ENCODE measurements at places on chromosomes 2 and 18. TPM values are rescaled to one million over a fixed set of nuclear protein-coding genes. Genes with fewer than 3 reads are reported as not detected.

- no peak for DNase-seq
These were observed 139.9 kb upstream of the MAPRE2 start for GRCh38 chr18:34901299-34901698.

- no peak for DNase-seq
These were observed 93.9 kb upstream of the LTBP1 start for GRCh38 chr2:32852856-32853255.

GRCh38 chr2:43495727-43496126, 100.1 kb downstream of the THADA start:
- DNase-seq, result peak; percentile 5

DNA sequence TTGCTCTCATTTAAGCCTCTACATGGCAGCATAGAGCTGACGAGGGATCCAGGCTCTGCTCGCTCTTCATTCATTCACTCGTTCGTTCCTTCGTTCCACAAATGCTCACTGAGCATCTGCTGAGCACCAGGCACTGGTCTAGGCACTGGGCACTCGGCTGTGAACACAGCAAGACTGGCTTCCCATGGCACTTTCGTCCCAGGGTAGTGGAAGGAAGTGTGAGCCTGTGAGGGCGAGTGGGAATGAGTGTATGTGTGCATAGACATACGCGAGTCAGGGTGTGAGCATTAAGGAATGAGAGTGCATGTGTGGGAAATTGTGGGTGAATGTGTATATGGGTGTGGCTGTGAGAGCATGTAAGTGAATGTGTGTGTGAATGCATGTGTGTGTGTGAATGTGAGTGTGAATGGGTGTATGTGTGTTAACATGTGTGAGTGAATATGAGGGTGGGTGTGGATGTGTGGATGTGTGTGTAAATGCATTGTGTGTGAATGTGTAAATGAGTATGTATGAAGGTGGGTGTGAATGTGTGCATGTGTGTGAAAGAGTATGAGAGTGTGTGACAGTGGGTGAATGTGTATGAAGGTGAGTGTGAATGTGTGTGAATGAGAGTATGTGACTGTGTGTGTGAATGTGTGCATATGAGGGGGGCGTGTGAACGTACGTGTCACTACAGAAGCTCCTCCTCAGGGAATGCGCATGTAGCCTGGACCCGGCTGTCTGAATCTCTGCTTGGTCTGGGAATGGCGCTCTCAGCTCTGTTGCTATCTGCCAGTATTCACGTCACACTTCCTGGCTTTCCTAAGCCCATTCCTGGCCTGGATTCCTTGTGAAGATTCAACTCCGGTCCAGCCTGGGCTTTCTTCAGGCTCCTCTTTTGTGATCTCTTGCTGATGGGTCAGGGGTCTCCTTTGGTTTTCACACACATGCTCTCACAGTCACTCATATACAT, 28.8 kb downstream of the SNORC start:
- peak; percentile 48 for DNase-seq

- DNase-seq, result no peak
These were observed 196.7 kb upstream of the EPC2 start for GRCh38 chr2:148447877-148448276.

GRCh38 chr2:194765723-194766122, 891.3 kb upstream of the SLC39A10 start:
- DNase-seq, result no peak

DNA sequence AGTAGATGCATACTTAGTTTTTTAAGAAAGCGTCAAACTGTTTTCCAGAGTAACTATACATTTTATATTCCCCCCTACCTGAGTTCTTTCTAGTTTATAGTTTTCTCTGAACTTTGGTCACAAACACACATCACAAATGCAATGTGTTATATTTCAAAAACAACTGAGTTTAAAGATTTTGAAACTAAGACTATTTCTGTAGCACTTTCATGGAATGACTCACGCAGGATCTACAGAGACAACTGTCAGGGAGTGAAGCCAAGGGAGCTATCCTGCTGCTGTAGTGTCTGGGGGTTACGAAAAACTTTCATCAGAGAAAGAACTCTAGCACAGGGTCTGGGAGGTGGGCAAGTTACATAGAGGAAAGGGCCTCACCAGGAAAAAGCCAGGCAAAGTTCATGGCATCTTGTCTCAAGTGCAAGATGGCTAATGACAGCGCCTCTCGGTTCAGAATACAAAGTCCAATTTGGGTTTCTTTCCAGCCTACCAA, 66.8 kb downstream of the UXS1 start:
- DNase-seq, result no peak

DNA sequence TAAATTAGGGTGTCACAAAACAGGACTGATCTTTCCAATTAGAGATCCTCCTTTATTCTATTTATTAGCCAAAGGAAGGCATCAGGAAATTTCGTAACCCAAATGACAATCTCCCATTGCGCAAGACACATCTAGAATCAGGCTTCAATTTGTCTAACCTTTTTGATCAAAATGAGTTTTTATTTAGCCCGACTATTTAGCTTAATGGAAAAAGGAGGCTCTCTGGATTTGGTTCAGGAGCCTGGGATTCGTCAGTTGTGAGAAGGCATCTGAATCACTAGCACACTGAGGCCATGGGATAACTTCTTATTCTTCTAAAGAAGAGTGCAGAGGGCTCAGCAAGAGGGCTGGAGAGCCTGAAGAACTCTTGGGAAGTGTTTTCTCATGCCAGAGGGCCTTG, 332.1 kb upstream of the ETAA1 start:
- DNase-seq, result no peak

DNA sequence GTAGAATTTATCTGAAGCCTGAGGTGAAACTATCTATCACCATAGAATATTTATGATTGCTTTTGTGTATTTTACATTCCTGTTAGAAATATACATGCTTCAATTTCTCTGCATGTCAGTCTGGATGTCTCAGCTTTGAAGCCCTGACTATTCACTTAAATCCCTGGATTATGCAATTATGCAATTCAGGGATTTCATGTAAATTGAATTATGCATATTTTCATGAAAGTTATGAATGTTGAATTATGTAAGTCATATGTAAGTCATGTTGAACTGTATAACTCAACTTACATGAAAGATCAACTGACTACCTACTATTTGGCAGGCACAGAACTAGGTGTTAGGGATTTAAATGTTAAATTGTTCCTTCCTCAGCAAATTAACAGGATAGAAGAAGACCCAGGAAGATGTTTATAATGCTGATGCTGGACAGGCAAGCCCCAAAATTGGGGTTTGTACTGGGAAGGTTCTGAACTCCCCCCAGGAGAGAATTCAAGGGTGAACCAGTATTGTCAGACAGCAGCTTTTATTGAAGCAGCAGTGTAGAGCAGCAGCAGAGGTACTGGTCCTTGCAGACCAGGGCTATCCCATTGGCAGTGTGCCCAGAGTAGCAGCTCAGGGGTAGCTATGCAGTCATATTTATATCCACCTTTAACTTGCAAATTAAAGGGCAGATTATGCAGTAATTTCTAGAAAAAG, 236.5 kb downstream of the ZNF804A start:
- DNase-seq, result peak; percentile 9

GRCh38 chr2:129757366-129757914, 222.0 kb upstream of the RAB6C start:
- DNase-seq, result no peak

DNA sequence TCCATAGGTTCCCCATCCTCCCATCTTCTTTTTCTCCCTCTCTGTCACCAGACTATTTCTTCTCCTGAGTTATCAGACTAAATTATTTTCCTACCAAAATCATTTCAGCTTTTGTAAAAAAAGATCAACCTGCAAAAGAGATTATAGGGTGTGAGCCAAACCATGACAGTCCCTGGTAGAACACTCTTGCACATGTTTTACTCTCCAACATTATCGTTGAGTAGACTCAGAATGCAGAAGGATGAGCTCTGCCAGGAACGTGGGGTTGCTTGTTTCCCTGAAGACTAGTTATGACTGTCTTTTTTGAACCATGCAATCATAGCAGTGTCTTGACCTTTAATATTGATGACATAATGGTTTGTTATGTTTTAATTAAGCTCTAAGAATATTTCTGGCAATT, 360.1 kb upstream of the VWC2L start:
- DNase-seq, result no peak

- DNase-seq, result no peak
These were observed 90.5 kb downstream of the NXPH2 start for GRCh38 chr2:138689705-138690104.

DNA sequence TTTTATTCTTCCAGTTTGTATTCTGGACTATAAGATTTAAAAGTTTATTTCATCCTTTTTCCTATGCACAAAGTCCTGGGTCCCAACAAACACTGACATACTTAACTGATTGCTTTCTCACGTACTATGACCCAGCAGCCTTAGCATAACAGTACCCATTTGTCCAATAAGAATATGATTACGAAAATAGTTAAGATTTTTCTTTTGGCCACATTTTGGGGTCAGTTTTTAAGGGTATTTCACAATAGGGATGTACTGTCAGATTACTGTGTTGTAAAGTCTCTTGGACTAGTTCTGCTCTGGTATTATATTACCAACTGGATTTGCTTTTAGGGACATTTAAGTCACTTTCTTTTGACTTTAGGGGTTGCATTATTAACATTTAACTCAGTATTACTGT, 46.1 kb downstream of the TTC39C start:
- DNase-seq, result no peak

DNA sequence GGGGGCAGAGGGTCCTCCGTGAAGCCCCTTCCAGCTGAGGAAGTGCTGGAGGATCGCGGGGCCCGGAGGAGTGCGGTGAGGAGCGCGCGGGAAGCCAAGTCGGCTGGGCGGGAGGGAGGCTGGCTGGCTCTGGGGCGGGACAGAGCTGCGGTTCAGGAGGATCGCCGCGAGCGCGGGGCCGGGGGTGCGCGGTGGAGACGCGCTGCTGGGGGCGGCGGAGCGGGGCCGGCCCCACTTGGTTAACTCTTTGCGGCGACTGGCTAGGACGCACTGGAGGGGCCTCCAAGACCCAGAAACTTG, 464 bp downstream of the CYBRD1 start:
- peak; percentile 49 for DNase-seq

- no peak for DNase-seq
These were observed 6.9 kb downstream of the GDF7 start for GRCh38 chr2:20673686-20674308.

DNA sequence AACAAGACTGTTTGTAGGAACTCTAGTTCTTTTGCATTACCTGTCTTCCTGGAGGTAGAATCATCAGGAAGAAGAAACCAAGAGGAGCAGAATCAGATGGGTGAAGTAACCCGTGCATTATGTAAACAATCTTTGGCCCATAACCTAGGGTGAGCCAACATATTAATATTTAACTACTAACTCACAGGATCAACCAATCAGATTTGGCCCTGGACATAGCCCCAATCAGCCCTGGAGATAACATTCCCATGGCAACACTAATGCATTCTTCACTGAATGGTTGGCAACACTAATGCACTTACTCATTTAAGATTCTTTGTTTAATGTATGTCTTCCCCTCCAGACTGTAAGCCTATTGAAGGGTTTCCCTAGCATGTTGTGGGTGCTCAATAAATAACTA, 72.0 kb upstream of the CTAGE1 start:
- peak; percentile 75 for DNase-seq

DNA sequence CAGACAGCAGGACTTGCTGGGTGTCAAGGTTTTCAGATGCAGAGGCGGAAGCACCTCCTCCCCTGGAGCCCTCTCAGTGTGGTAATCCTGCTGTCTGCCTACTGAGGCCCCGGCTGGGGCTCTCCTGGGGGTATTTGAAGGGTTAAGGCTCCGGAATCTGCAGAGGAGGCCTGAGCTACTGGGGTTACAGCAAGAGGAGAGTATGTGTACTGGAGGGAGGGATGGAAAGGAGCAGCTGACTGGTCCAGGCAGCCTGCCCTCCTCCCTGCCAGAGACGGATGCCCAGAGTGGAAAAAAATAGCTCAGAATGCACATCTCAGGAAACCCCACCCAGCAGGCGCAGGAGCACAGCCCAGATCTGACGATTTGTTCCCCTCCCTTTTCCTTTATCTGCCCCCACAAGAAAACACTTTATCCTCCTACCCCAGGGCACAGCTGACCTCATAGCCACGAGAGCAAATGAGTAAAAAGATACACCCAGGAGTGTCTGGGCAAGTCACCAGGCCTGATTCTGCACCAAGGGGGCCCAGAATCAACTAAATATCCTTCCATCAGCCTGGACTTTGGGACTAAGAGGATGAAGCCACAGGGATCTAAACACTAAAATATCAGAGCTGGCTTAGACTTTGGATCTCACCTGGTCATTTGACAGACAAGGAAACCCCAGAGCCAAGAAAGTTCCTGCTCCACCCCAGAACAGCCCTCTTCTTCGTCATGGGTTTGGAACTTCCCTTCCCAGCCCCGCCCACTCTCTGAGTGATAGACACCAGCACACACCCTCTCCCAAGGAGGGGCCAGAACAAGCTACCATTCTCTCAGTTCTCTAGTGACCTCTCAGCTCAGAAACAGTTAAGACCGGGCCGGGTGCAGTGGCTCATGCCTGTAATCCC, 5.5 kb downstream of the TMBIM1 start:
- peak; percentile 97 for DNase-seq

DNA sequence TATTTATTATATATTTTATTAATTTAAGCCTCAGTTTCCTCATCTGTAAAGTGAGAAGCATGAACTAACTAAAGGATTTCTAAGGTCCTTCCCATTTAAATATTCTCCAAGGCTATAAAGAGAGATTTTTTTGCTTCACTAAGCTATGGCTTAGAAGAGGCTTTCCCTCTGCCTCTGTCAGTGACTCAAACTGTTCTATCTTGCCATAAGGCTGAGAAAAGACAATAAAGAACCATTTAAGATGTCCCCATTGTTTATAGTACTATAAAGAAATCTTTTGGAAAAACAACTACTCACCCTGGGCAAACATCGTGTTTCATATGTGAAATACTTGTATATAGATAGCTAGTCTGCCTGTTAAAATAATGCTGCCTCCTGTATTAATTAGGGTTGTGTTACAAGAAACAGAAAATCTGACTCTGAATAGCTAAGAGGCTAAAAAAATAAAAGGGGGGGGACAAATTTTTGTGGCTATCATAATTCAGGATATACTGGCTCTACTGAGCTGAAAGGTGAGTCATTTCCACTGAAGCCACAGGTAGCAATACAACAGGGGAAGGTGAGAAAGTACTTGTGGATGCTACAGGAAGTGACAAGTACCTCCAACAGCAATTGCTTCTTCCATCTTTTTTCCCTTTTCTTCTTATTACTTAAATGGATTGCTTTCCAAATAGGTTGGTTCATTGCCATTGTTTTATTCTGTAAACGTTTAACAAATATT, 25.4 kb downstream of the EPHA4 start:
- DNase-seq, result no peak

The TMEM17 gene
- 3.6 TPM for polyA plus RNA-seq

The PID1 gene
- 31.1 TPM for polyA plus RNA-seq

The NT5C1B gene
- polyA plus RNA-seq, result 0.22 TPM

The GPR17 gene
- 0.39 TPM for polyA plus RNA-seq

The MDH1B gene
- 0.35 TPM for polyA plus RNA-seq

The SLC11A1 gene
- polyA plus RNA-seq, result 1.2 TPM

The SLC19A3 gene
- polyA plus RNA-seq, result 15.5 TPM

The ACMSD gene
- 3.6 TPM for polyA plus RNA-seq

The ATP5MC3 gene
- polyA plus RNA-seq, result 529 TPM

The DUSP2 gene
- polyA plus RNA-seq, result 17.0 TPM

Measured in hepatocyte (in vitro differentiated cells).